ENCODE measurements at places on chromosomes 4 and X. TPM values are rescaled to one million over a fixed set of nuclear protein-coding genes. Genes with fewer than 3 reads are reported as not detected.

GRCh38 chrX:113202601-113203000 lies 362.0 kb upstream of the AMOT start:
- no peak for DNase-seq

DNA sequence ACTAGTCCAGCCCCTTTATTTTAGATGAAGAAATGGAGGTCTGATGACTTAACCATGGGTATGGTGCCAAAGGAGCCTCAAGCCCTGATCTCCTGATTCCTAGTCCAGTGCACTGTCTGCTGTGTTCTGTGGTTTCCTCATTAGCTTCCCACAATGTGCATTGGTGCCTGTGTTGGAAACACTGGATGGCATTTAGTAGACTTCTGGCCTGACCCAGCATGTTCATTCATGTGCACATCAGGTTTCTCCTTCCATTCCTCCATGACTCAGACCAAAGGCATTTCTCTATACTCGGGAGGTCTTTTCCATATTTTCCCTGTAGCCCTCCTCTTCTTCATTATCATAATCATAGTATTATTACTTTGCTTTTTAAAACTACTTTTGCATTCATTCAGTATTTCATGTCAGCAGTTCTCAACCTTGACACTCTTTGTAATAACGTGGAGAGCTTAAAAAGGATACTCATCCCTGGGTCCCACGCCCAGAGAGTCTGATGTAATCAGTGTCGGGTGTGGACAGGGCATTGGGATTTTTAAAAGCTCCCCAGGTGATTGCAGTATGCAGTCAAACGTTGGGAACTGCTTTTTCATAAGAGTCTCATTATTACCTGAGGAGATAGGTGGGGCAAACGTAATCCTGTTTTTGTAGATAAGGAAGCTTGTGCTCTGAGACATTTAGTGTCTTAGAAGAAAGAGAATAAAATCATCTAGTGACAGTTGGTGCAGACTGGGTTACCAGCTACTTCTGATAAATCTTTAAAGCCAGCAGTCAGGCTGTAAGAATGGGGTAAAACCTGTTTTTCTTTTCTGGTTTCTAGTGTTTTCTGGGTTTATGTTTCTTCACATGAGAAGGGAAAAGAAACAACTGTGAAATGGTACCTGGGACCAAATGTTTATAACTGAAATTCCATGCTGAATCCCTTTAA lies 40.9 kb upstream of the XK start:
- no peak for DNase-seq

DNA sequence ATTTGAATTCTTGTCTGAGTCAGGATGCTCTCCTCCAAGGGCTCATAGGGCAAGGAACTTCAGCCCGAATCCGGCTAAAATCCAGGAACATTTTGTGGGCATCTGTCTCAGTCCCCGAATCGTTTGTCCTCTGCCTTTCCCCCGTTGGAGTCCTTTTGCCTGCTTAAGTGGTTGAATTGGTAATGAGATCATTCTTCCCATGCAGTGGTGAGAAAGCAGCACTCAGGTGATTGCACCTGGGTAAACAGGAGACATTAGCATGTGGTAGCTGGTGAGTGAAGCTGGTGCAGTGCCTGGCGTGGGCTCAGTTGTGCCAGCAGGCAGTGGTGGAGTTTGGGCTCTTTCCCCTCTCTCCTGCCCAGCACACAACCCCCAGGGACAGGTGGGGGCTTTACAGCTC lies 61.9 kb upstream of the MTM1 start:
- no peak for DNase-seq

DNA sequence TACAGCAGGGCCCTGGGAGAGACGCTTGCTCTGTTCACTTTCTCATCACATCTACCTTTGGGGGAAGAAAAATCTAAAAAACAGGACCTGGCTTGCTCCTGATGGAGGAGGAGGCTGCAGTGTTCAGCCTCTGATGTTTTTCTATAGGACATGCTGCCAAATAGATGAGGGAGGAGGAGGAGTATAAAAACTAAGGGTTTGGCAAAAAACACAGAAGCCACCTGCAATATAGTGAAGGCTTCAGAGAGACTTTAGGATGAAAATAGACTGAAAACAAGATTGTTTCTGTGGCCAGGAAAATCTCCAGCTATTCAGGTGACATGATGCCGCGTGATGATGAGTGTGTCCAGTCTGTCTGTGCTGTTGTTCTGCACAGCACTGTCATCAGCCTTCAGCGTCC lies 160.6 kb downstream of the PTTG2 start:
- no peak for DNase-seq

DNA sequence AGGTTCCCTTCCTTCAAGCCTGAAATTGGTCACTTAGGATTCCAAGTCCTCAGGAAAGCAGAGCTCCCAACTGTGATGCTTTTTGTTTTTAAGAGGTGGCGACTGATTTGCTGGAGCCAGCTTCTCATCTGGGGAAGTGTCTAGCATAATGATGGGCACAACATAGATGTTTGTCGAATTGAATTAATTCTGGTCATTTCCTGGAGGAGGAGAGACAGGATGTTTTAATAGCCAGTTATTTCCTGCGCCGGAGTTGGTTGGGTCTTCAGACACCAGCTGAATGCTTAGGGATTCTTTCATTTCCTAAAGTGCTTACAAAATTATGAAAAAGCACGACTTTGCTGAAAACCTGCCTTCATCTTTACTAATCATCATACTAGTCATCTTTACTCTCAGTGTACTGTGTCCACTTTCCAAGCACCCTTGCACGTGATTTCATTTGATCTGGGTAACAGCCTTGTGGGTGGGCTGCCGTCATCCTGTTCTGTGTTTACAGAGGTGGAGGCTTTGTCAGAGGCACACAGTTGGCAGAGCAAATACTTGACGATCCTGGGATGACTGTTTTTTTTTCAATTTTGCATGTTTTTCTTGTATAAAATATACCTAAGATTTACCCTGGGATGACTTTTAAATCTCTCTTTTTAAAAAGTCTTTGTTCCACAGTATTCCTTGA lies 49.5 kb downstream of the RGS12 start:
- peak; percentile 44 for DNase-seq

DNA sequence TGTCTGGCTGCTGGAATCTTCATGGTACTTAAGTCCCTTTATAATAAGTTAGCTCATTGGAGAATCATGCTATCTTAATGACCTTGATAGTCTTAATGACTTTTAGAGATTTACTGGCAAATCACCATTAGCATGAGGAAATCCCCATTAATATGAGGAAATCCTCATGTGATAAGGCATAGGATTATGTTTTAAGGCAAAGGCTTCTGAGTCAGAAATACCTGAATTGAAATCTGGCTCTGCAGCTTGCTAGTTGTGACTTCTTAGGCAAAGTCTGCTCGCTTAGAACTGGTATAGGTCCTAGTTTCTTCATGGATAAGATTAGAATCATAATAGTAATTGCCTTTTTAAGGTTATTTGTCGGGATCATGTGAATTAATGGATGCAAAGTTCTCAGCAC lies 190.2 kb upstream of the BANK1 start:
- no peak for DNase-seq

GRCh38 chr4:176409627-176410026 lies 89.9 kb downstream of the SPCS3 start:
- DNase-seq, result no peak

The HTN1 gene
- total RNA-seq, result not detected

The REPS2 gene
- 3.8 TPM for total RNA-seq

Data from pulmonary artery endothelial cell (primary cell).